ENCODE measurements at places on chromosomes 4 and X. TPM values are rescaled to one million over a fixed set of nuclear protein-coding genes. Genes with fewer than 3 reads are reported as not detected.

XPNPEP2 gene
- 0.22 TPM for total RNA-seq

HCCS gene
- 56.0 TPM for total RNA-seq

OFD1 gene
- 12.8 TPM for total RNA-seq

SLC16A2 gene
- 8.2 TPM for total RNA-seq

GRCh38 chrX:14496674-14497073 lies 32.7 kb upstream of the GLRA2 start:
- DNase-seq = no peak
